Kasumi-1 (cell line): ENCODE measurements at places on chromosomes 7 and 10.
A peak's percentile ranks its signal among the peaks of the same experiment; 100 is the strongest.

- DNase-seq = no peak
Observed at GRCh38 chr7:134593530-134594392, 44.9 kb downstream of the AKR1B15 start.

GRCh38 chr10:71399946-71400345 lies 3.2 kb downstream of the CDH23 start:
- no peak for DNase-seq

DNA sequence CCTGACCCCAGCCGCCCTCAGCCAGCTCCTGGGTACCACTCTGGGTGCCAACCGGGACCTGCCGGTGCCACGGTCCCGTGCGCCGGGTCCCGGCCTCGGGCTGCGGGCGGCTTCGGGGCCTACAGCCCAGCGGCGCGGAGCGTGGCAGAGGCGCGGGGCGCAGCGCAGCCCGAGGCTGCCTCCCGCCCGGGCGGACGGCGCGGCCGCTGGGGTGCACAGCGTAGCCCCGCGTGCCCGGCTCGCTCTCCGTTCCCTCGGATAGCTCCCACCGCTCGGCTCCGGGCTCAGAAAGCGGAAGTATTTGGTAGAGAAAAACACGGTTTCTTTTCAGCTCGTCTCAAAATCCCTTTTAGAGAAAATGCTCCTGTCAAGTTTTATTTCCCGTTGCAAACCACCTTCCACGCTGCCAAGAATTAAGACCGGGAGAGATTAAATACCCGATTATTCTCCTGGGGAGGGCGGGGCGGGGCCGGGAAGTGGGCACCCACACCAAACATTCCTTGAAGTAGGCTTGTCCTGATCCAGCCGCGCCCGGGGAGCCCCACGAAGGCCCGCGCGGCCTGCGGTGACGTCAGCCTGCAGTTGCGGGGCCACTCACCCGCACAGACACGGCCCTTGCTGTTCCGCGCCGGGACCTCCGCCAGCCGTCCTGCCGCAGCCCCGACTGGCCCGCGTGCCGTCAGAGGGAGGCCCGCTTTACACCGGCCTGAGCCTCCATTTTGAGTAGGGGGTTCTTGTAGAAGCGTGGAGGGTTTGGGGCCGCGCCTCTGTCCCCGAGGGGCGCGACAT lies 7.2 kb downstream of the HOXA13 start:
- peak; percentile 65 for DNase-seq

- DNase-seq = no peak
Observed at GRCh38 chr10:62512732-62513475, 138.7 kb downstream of the ZNF365 start.

DNA sequence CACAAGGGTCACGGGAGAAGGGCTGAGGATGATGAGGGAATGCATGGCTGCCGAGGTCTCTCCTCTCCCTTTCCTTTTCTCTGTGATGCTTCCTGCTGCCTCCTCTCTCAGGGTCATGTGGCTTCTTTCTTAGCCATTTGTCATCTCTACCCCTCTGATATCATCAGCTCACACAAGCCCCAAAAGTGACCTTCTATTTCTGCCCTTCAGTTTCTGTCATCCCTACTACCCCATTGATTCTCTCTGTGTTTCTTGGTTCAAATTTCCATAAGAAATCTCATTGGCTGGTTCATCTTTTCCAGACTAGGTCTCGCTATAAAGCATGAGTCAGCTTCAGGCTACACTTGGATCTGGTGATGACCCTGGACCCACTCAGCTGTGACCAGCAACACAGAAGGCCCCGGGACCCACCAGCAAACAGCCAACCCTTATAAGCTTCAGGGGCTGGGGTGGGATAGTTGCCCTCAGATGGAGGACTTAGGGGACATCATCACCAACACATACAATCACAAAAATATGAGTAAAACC lies 284.3 kb downstream of the SKAP2 start:
- no peak for DNase-seq

DNA sequence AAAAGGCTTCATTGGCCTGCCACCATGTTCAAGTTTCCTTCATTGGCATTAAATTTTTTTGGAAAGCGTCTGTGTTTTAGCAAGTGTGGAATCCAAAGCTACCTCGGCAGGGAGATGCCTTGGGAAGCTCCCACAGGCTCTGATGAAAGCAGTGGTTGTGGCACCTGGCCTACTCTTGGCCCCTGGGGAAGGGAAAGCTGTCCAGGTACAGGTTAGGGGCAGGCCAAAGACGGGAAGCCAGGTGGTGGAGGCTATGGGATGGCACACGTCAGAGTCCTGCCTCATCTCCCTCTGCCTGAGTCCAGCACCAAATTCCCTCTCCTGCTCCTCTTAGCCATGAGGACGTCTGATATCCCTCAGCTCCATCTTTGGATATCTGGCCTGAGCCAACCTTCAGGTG lies 49.7 kb downstream of the C10orf120 start:
- no peak for DNase-seq

GRCh38 chr7:6157685-6158423 lies 114.6 kb downstream of the CYTH3 start:
- no peak for DNase-seq

- no peak for DNase-seq
Observed at GRCh38 chr7:30859940-30860496, 51.6 kb upstream of the AQP1 start.

GRCh38 chr10:96290368-96291133 lies 13.7 kb upstream of the DNTT start:
- no peak for DNase-seq

- DNase-seq = peak; percentile 70
Observed at GRCh38 chr10:26361971-26362370, 76.2 kb upstream of the APBB1IP start.

- no peak for DNase-seq
Observed at GRCh38 chr7:27615420-27616185, 47.1 kb downstream of the HIBADH start.

- DNase-seq = no peak
Observed at GRCh38 chr7:116801092-116801710, 61.2 kb upstream of the CAPZA2 start.

- peak; percentile 73 for DNase-seq
Observed at GRCh38 chr10:119416855-119417254, 125.7 kb downstream of the RGS10 start.

DNA sequence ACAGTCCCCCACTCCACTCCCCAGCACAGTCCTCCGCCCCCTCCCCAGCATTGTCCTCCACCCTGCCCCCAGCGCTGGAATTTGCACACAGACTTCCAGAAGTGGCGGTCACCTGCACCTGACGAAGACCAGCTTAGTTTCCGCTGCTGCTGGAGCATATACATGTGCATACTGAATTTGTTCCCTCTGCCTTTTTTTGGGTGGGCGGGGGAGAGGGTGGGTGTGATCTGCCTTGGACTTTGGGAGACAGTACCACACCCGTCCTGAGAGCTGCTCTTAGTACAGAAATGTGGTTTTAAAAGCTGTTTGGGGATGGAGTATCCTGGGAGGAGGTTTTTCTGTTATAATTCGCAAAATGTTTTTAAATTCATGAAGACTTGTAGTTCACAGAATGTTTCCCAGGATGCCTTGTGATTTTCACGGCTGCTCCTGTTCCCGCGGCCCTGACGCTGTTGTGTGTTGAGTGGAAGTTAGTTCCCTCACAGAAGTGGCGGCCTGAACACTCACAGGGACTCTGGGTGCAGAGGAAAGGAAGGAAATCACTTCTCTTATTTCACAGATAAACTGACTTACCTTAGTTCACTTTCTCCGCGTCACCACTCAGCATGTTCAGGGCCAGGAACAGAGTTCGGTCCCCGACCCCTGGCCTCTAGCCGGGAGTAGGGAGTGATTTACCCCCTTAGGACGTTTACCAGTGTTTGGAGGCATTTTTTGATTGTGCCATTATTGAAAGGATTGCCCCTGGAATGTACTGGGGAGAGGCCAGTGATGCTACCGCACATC lies 18.6 kb downstream of the PFKP start:
- no peak for DNase-seq

DNA sequence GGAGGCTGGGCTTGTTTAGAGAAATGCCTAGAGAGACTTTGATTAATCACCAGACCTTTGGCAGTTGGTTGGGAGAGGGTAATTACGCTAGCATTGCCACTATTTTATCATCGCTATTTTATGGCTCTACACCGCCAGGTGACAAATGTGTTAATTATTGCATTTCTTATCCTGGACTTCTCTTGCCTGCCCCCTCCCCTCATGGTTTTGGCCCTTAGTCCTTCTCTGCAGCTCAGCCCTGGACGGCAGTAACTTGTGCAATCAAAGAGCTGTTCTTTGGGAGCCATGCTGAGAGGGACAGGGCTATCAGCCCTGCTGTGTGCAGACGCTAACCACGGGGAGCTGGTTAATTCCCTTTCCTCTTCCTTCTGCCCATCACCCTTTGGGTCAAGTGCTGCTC lies 585.0 kb downstream of the AUTS2 start:
- DNase-seq = no peak

- peak; percentile 98 for DNase-seq
Observed at GRCh38 chr10:32377458-32378259, 30.7 kb upstream of the EPC1 start.

- no peak for DNase-seq
Observed at GRCh38 chr7:7808156-7808555, 89.7 kb upstream of the RPA3 start.

- no peak for DNase-seq
Observed at GRCh38 chr10:30538086-30538485, 91.5 kb downstream of the LYZL2 start.

DNA sequence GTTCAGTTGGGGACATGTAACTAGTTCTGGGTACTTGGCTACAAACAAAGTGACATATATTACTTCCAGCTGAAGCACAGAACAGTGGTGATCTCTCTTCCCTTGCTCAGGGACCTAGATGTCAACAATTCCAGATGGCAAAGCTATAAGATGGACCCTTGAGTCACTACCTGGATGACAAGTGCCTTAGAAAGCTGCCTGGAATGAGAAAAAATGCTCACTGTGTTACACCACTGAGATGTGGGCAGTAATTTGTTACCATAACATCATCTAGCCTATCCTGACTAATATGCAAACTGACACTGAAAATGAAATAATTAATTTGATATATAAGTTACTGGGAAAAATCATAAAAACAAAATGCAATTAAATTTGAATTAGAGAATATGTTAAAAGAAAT lies 16.4 kb upstream of the CTTNBP2 start:
- DNase-seq = no peak

GRCh38 chr10:45421221-45422097 lies 47.4 kb downstream of the ALOX5 start:
- DNase-seq = peak; percentile 95

- DNase-seq = no peak
Observed at GRCh38 chr10:11962176-11962575, 80.4 kb downstream of the UPF2 start.

GRCh38 chr10:125172694-125173093 lies 12.3 kb upstream of the CTBP2 start:
- DNase-seq = no peak

DNA sequence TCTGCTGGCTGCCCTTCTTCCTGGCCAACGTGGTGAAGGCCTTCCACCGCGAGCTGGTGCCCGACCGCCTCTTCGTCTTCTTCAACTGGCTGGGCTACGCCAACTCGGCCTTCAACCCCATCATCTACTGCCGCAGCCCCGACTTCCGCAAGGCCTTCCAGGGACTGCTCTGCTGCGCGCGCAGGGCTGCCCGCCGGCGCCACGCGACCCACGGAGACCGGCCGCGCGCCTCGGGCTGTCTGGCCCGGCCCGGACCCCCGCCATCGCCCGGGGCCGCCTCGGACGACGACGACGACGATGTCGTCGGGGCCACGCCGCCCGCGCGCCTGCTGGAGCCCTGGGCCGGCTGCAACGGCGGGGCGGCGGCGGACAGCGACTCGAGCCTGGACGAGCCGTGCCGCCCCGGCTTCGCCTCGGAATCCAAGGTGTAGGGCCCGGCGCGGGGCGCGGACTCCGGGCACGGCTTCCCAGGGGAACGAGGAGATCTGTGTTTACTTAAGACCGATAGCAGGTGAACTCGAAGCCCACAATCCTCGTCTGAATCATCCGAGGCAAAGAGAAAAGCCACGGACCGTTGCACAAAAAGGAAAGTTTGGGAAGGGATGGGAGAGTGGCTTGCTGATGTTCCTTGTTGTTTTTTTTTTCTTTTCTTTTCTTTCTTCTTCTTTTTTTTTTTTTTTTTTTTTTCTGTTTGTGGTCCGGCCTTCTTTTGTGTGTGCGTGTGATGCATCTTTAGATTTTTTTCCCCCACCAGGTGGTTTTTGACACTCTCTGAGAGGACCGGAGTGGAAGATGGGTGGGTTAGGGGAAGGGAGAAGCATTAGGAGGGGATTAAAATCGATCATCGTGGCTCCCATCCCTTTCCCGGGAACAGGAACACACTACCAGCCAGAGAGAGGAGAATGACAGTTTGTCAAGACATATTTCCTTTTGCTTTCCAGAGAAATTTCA lies 1.7 kb downstream of the ADRB1 start:
- peak; percentile 18 for DNase-seq

DNA sequence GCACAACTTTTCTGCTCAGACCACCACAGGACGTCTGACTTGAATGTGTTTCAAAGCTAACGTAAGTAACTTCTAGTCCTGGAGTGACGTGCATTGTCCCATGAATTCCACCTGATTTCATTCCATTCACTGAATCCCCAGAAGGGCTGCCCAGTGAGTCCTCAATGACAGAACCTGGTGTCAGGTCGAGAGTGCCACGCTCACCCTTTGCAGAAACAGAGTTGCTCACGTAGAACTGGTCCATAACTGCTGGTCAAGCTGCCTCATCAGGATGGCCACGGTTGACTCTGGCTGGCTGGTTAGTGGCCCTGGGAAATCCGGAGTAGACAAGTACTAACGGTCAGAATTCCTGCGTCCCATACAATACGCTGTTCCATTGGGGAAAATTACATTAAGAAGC lies 50.6 kb upstream of the UBE3C start:
- DNase-seq = no peak

GRCh38 chr10:102452672-102453340 lies 1.5 kb upstream of the C10orf95 start:
- no peak for DNase-seq

DNA sequence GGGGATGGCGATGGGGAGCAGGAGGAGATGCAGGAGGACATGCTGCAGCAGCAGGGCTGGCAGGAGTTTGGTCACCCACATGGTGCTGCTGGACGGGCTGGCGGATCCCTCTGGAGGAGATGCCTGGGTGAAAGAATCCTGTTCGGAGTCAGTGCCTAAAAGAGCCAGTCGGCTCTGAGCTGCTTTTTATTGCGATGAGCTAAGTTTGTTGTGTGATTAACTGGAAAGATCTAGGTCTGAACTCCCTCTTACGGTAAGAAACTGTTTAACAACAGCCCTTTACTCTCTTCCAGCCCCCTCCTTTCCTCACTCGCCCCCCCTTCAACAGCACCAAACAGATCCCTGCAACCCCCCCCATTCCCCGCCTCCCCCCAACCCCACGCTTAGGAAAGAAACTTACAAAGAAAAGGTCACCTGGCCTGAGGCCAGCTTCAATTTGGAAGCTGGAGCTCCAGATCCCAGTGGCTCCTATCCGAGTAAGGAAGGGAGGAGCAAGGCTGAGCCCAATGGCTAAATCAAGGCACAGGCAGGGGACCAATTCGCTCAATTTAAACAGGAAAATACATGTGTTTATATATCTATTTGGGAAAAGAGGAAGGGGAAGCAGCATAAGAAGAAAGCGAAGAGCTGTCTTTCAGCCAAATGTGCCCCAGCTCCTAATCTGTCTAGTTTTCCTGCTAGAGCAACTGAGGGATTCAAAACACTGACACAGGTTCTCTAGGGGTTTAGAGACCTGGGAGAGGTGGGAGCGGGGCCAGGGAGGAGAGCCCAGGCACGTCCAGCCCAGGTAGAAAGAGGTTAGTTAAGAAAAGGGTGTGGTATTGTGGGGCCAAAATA lies at the start of gene HGF:
Gene HGF (minus strand): TSS at position 157 of the 837 bp plus-strand sequence. CDS start 76 bp downstream, at position 81.
- DNase-seq = peak; percentile 11
